CMK (cell line): ENCODE measurements at places on chromosomes 6 and 20.

GRCh38 chr20:36399147-36399968 is 93.2 kb downstream of the DLGAP4 start:
- DNase-seq, result no peak

DNA sequence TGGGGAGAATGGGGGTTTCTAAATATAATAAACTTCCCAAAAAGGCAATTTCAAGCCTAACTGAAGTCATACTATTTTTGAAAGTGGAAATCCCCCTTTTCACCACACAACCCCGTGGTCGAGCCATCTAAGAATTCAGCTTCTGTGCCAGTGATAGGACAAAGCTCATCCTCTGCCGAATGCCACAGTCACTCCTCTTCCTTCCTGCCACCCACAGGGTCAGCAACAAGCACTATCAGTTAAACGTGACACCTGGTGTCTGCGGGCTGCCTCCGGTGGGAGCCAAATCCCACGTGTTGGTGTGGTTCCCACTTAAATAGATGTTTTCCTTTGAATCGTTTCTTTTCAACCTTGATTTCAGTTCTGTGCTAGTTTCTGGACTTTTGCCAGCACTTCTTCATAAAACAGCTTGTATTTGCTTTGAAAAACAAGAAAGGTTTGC is 60.7 kb downstream of the TNFAIP3 start:
- peak; percentile 73 for DNase-seq

DNA sequence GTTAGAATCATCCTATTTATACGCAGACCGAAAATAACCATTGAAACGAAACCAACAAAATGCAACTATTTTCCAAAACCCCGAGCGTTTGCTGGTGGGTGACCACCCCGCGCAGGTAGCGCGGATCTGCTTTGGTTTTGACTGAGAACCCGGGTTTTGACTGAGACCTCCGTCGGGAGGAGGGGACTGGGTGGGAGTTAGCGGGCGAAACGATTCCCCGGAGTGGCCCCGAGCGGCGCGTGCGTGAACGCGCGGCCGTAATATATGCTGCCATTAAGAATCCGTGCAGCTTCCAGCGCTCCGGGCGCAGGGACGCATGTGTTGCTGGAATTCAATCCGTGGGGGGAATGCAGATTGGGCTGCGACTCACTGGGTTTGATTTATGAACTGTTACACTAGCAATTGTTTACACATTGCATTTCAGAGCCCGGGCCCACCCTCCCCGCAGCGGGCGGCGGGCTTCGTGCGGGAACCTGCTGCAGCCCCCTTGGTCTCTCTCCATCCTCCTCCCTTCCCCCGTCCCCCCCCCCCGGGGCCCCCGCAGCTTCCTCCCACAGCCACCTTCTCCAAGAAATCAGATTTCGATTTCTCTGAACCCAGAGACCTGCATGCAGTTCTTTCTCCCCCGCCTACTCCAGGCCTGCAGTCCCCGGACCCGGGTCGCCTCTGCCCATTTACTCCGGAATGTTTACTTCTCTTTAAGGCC is 9.9 kb downstream of the NRN1 start:
- DNase-seq, result no peak

- no peak for DNase-seq
Measured at GRCh38 chr20:50356525-50356885, 153.7 kb upstream of the PTPN1 start.

GRCh38 chr6:32637883-32638282 is 677 bp downstream of the HLA-DQA1 start:
- no peak for DNase-seq

DNA sequence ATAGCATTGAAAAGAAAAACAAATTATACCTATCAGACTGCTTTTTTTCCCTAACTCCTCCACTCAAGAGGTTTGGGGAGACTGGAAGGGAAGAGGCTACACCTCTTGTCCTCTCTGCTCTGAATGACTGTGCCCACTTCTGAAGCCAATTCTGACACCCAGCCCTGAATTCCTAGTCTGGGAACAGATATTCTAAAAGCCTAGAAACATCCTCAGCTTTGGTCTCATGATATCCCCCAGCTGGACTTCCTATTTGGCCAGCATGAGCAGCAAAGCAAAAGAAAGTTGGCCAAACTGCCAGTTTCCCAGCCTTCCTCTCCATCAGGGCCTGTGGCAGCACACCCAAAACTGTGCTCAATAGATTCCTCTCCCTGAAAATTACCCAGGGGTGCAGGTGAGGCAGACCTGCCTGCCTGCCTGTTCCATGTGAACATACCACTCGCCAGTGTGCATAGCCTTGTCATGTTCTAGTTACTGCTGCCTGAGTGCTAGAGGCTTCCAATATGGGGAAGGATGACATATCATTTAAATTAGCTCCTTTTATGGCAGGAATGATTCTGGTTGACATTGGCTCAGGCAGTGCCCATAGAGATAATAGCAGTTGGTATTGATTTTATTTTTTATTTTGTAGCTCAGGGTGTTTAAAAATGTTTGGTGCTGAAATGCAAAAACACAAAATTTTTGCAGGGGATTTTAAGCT is 152.1 kb upstream of the RIN2 start:
- no peak for DNase-seq

DNA sequence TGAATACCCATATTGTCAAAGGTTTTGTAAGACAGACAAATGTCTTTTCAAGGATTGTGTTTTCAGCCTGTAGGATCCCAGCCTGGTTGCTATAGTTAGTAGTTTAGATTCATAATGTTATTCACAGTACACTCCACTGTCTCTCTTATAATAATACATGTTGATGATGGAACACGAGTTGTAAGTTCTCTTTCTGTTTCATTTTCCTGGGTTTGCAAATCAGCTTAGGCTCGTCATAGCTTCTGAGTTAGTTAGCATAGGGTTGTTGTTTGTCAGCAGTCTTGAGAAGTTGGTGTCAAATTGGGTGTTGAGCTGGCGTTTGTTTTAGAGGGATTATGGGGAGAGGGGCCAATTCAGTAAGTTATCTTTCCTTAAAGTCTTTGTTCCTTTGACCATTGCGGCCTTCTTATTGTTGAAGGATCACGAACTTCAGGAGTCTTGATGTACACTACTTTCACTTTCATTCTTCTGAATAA is 45.8 kb downstream of the QKI start:
- DNase-seq, result no peak

- DNase-seq, result no peak
Measured at GRCh38 chr20:23018432-23018831, 16.7 kb upstream of the SSTR4 start.

DNA sequence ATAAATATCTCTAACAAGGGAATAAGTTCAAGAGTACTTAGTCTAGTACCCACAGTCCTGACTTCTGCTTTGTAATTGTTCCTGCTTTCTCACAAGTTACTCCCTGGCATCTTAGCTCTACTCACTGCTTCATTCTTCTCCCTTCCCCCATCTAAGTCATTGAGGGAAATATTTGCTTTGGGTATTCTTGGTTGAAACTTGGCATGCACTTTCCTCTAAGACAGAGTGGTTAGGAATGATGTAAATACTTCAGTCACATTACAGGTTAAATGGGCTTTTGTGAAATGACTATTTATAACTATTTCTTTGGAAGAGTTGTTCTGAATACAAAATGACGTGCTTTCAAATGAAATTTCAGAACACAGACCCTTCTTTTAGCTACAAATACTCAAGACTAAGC is 67.7 kb upstream of the PLEKHG1 start:
- no peak for DNase-seq

DNA sequence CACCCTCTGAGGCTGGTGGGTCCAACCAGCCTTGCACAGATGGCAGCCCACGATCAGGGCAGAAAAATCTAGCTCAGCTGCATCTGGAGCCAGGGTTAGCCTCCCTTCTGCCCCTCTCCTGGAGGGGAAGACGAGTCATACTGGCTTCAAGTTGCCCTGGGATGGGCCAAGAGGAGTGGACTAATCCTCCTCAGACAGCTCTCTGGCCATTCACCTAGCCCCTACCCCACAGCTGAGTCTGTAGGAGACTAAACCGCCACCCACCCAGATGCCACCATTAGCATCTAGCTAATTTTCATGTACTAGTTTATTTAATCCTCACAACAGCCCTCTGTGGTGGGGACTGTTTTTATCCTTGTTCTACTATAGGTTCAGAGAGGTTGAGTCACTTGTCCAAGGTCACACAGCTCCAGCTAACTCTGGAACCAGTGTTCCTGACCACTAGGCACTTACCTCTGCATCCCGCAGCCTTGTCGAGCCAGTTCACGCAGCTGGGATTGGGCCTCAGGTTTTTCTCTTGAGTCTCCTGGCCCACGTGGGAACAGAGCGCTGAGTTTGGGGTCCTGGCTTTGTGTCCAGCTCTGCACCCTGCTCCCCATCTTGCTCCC is 48.5 kb upstream of the CCDC167 start:
- DNase-seq, result no peak

GRCh38 chr20:37839955-37840354 is 63.0 kb upstream of the VSTM2L start:
- DNase-seq, result no peak

- no peak for DNase-seq
Measured at GRCh38 chr6:16635810-16636602, 125.3 kb downstream of the ATXN1 start.
